A549 treated with AZD2906 at 1 μM for 4 hours (cell line): ENCODE measurements at places on chromosomes 1 and 21. TPM values are rescaled to one million over a fixed set of nuclear protein-coding genes. Genes with fewer than 3 reads are reported as not detected.

The RGS13 gene
- not detected in 5 replicates for total RNA-seq

The SDC3 gene
- 8.3 to 12.4 TPM (median 12.0 TPM) in 5 replicates for total RNA-seq

The FRRS1 gene
- 1.4 to 2.0 TPM (median 1.6 TPM) in 5 replicates for total RNA-seq

The A3GALT2 gene
- not detected in 5 replicates for total RNA-seq

The TCHHL1 gene
- not detected in 5 replicates for total RNA-seq

The HSD3B2 gene
- total RNA-seq = not detected in 5 replicates

The CFAP57 gene
- total RNA-seq = 0.20 to 0.53 TPM (median 0.38 TPM) in 5 replicates

The NBPF10 gene
- 0.92 to 1.3 TPM (median 1.2 TPM) in 5 replicates for total RNA-seq

The TMCC2 gene
- 1.4 to 1.8 TPM (median 1.6 TPM) in 5 replicates for total RNA-seq

The PTPN14 gene
- total RNA-seq = 9.3 to 12.1 TPM (median 11.2 TPM) in 5 replicates
